ENCODE measurements at places on chromosomes 13 and 19.

GRCh38 chr13:31020996-31021395, 88.5 kb downstream of the TEX26 start:
- no peak for DNase-seq

DNA sequence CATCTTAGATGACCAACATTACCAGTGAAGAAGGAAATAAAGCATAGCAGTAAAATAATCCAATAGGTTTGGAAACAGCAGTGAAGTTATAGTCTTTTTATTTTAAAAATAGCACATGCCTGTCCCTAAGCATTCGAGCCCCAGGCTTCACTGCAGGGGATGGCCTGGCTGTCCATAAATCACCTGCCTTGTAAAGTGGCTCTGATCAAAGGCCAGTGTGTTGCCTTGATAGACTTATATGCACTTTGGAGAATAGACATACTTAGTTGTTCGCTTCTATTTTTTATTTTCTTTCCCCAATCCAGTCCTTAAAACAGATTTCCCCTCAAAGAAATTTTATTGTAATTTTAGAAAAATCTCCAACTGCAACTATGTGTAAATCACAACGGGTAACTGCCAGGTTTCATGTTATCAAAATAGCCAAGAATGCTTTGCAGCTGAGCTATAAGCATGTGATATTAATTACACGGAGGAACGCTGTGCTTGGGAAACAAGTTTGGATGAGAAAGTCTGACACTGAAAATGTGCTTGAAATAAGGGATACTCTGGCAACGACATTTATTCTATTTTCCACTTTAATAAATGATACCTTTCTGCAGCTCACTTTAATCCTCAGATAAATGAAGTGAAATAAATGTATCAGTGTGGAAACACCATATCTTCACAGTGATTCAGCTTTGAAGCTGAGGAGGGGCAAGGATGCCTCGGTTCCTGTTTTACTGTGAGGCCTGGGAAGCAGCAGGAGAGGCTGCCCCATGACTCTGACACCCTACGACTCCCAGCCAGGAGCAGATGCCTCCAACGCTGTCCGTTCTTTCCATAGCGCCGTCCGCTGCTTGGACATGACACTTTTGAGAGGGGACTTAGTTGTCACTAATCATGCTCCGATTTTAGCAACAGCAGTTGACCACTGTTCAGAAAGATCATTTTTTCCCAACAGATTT, 5.5 kb upstream of the METTL21C start:
- no peak for DNase-seq

DNA sequence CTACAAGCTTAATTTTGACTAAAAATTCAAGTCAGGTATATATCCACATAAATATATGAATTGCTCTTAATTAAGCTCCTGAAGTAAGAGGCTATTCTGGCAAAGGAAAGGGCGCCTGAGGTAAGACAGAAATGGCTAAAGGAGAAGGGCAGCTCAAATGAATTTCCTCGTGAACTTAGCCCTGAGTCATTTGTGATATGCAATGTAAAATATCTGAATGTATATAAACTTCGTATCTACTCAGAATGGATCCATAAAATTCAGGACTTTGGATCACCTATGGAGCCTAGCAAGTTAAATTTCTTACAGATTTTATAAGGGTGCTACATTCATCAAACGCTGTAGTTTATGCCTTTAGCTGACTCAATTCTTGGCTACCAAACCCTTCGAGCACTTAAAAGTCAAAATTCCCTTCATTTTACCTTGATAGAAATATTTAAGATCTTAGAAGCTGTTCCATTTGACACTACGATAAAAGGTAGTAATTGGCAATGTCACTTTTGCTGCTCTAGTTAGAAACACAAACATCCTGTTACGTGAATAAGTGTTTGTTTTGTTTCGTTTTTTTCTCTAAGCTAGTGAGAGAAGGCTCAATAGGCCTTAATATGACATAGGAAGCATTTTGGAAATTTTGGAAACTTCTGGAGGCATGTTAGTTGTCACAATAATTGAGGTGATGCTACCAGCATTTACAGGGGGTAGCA, 69.2 kb downstream of the DIAPH3 start:
- no peak for DNase-seq

GRCh38 chr13:113951246-113951999, 22.5 kb downstream of the C13orf46 start:
- peak; percentile 49 for DNase-seq

DNA sequence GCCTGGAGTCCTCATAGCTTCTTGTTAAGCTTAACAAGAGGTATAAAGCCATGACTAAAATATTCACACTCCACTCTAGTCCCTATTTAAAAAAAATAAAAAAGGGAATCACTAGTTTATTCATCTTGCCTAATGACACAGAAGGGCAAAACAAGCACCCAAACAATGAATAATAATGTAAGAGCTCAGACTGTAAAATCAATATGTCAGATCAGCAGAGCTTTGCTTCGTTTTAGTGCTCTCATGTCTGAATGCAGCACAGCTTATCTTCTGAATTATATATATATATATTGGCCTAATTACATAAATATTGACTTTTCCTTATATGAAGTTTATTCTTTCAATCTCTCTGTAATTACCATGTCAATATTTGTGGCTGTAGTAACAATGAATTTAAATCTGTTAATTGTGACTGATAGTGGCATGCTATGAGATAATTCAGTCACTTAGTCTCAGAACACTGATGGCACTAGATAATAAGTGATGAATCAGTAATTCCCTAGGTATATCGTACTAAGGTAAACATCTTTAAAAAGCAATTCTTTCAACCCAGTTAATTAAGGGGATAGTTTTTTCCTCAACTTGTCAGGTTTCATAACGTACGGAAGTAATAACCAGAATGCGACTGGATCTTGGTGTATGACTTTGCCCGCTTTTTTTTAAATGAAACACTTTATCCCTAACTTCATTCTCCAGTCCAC, 361.9 kb upstream of the GPC6 start:
- DNase-seq = no peak

DNA sequence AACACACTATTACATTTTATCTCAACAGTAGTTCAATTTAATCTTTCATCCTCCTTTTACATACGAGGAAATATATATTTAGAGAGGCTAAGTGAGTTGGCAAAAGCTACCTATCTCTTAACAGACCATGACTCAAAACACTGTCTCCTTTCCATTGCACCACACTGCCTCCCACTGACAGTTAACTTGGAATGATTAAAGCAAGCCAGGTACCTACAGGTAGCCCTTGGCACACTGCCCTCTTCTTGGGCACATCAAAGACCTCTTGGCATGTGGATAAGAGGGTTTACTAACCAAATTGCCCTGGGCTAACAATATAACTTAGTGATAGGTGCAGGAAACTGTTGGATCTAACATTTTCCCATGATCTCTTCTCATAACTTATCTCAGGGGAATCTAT, 1.8 kb downstream of the ABHD13 start:
- DNase-seq = peak; percentile 20

DNA sequence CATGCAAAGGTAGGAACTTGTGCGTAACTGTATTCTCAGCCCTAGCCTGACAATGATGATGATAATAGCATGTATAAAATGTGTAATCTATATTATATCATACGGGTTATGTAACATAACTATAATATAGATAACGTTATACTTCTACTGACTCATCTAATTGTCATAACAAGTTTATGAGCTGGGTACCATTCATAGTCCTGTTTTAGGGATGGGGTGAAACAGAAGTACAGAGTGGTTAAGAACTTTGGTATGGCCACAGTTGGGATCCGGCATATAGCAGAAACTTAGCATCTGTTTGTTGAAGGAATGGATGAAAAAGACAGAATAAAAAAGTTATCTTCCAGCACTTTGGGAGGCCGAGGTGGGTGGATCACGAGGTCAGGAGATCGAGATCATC, 5.2 kb downstream of the CTU1 start:
- DNase-seq = no peak

GRCh38 chr13:50144246-50145160, 129.3 kb downstream of the KCNRG start:
- no peak for DNase-seq

DNA sequence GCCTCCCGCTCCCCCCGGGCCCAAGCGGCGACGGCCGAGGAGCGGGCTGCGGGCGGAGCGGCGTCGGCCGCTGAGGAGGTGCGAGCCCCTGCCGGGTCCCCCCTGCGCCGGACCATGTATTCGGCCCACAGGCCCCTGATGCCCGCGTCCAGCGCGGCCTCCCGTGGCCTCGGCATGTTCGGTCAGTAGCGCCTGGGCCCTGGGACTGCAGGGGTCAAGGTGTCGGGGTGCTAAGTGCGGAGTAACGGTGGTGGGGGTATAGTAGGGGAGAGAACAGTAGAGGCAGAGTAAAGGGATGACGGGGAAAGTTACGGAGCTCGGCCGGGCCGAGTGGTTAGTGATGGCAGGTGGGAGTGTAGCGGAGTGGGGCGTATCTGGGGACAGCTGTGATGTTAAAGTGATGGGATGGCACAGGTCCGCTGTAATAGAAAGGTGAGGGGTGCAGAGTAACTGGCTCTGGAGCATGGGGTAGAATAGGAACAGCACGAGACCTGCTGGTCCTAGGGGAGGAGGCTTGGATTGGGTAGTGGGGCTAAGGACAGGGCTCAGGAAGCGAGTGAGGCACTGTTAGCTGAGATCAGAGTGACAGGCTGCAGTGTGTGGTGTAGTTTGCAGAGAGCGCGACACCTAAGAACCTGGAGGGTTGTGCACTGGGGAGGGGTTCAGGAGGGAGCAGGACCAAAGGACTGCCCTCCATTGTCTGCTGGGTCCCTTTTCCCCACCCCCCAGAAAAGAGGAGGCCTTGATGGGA, 15.7 kb downstream of the CIC start:
- DNase-seq = no peak

- DNase-seq = no peak
Observed at GRCh38 chr13:55653497-55653896, 1487.2 kb upstream of the PRR20A start.

- DNase-seq = no peak
Observed at GRCh38 chr13:84417416-84417815, 535.1 kb upstream of the SLITRK1 start.

DNA sequence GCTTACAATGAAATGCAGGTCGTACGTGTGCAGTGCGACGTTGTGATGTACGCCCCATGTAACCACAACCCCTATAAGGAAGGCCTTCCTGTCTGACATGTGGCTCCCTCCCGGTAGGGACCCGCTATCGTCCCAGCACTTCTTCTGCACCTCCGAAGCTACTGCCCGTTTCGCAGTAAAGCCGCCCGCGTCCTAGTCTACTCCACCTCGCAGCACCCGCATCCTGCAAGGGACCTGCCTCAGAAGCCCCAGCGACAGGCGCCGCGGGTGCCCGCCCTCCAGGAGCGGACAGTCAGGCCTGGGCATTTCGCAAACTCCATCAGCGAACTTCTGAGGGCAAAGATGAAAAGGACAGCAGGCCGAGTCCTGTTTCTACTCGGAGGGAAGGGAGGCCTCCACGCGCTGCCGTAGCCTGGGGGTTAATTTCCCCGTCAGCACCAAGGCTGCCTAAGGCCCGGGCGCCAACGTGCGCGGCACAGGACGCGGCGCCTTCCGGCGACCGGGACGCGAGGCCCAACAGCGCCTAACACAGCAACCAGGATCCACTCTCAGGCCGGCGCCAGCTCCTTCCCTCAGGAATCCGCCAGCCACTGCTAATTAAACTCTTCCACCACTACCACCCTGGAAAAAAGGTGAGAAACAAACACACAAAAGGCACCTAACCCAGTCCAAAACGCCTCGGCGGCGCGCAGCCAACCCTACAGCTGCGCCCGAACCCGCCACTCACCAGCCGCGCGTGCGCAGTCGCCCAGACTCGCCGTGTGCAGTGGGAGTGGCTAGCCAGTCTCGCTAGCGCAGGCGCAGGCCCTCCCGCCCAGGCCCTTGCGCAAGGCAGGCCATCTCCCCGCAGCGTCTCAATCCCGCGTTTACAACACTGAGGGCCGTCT, at the start of gene EEF1AKMT1:
EEF1AKMT1 (minus strand) TSS at position 768 of the 887 bp plus-strand sequence. CDS start 16,363 bp downstream, outside the sequence.
- peak; percentile 95 for DNase-seq

- no peak for DNase-seq
Observed at GRCh38 chr13:52949742-52950141, 78.9 kb upstream of the OLFM4 start.

- DNase-seq = no peak
Observed at GRCh38 chr19:51493776-51494175, 7.8 kb downstream of the SIGLEC12 start.

- no peak for DNase-seq
Observed at GRCh38 chr13:114079601-114080536, 52.6 kb downstream of the RASA3 start.

DNA sequence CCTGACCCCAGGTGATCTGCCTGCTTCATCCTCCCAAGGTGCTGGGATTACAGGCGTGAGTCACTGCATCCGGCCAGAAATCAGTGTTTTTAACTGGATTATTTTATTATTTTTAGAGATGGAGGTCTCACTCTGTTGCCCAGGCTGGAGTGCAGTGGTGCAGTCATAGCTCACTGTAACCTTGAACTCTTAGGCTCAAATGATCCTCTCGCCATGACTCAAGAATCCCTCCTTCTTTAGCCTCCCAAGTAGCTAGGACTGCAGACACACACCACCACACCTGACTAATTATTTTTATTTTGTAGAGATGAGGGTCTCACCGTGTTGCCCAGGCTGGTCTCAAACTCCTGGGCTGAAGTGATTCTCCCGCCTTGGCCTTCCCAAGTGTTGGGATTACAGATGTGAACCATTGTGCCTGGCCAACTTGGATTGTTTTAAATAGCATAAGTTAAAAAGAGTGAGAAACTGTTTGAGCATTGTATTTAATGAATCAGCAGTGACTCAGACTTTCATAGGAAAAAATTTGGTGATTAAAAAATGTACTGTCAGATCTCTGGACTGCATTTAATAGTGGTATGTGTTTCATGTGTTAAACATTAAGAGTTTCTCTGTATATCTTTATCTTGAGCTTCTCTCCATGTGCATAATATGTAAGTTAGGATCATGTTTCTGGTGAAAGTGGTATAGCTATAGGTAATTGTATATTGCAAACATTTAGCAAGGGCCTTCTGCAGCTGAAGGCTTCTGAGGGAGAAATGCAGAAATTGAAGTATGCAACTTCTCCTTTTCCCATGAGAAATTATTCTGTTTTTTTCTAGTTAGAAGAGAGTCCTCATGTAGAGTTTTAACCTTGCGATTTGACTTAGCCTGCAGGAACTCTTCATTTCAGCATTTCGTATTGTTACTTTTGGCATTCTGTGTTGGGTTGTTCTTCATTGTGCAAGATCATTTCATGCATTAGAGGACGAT, 121.2 kb downstream of the PCCA start:
- DNase-seq = no peak

GRCh38 chr19:42325896-42326771, 699 bp downstream of the MEGF8 start:
- DNase-seq = no peak

DNA sequence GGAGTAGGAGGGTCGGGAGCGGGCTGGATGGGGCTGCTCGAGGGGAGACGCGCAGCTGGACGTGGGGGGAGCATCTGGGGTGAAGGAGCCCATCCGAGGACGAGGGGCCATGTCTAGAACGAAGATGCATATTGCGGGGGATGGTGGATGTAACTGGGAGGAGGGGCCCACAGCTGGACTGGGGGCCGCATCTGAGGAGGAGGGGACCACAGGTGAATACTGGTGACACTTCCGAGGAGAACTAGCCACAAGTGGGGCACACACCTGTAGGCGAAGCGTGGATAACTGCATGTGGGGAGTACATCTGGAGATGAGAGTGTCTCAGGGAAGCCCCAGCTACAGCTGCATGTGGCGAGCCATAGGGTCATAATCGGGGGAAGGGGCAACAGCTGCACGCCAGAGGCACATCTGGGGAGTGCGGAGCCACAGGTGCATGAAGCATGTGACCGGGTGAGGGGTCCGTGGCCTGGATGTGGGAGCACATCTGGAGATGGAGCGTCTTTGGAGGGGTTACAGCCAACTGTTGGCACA, 402 bp downstream of the ZSWIM9 start:
- DNase-seq = no peak

- no peak for DNase-seq
Observed at GRCh38 chr19:835210-835810, 5.5 kb upstream of the PRTN3 start.
